ENCODE measurements at places on chromosomes 13 and 19.
A peak's percentile ranks its signal among the peaks of the same experiment; 100 is the strongest.

DNA sequence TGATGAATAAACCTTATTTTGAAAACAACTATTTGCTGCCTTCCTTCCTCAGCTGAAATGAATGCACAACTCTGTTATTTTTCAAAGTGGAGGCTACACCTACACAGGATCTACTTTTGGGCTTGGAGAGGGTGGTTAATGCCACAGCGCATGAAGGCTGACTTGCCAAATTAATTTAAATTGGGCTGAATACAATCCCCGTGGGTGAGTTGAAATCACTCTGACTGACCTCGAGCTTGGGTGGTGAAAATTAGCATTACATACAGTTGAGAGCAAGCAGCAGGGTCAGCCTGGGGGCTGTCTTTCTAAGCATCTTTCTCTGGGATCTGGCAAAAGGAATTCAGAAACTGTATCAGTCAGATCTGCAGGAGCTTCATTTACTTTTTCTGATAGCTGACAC, 38.5 kb downstream of the TPT1 start:
- DNase-seq = no peak

DNA sequence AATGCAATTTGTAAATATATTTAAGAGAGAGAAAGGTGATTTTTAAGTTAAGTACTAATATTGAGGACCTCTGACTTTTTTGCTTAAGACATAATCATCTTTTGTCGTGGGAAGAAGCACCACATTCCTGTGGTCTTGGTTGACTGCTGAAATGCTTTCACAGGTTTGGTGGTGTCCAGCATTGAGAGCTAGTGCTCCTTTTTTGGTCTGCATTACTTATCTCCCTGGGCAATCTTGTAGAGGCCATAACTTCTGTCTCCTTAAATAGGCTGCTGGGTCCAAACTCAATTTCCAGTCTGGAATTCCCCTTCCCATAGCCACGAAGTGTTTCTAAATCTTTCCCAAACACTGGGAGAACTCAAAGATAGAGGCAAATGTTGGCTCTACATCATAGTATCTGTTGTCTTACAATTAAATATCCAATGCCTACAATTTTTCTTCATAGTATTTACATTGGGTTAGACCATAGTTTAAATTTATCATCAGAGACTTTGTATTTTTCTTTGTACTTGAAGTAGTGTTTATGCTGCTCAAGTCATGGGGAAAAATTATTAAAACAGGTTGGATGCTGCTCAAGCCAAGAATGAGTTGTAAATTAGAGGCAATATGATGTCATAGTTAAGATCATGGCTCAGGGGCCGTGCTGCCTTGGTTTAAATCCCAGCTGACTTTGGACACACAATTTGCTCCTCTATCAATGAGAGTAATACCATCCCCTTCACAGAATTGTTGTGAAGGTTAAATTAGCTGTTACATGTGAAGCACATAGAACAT, 105.6 kb downstream of the POSTN start:
- no peak for DNase-seq

DNA sequence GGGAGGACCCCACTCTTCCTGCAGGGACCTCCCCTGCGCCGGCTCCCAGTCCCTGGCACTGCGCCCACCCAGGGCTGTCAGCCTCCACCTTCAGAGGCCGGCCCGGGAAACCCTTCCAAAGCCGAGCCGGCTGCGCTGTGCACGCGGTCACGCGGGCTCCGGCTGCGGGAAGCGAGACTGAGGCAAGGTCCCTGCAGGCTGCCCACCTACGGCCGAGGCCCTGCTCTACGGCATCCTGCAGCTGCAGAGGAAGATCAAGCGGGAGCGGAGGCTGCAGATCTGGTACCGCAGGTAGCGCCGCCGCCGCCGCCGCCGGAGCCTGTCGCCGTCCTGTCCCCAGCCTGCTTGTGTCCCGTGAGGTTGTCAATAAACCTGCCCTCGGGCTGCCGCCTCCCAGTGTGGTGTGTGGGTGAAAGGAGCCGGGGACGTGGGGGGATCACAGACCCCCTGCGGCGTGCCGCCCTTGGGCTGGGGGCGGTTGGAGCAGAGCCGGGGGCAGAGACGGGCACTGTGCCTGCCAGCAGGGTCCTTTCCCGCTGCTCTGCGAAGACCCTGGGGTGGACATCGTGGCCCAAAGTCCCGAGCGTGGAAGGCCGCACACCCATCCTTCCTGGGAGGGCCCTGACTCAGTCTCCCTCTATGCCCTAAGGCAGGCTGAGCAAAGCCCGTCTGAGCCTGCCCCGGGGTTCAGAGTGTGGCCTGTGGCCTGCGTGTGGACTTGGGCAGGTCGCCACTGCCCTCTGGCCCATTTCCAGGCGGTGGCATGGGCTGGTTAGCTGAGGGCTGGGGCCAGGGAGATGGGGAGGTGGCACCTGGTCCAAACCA, 5.9 kb downstream of the GAMT start:
- DNase-seq = no peak

DNA sequence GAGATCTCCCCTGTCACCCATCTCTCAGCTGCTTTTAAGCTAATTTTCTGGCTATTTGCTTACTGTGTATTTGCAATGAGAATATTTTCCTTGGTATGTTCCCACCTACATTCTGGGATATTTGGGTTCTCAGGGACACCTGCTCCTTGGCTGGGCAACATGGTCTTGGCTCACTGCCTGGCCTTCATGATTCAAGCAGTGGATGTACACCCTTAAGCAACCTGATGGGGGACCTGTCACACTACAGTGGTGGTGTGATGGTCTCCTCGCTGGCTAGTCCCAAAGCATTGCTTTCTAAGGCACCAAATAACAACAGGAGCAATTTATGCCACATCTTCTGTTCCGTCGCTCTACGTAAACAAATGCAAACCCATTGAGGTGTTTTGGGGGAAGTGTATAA, 35.3 kb upstream of the RFC3 start:
- no peak for DNase-seq

- DNase-seq = no peak
Measured at GRCh38 chr19:18587561-18587960, 1.0 kb upstream of the REX1BD start.

DNA sequence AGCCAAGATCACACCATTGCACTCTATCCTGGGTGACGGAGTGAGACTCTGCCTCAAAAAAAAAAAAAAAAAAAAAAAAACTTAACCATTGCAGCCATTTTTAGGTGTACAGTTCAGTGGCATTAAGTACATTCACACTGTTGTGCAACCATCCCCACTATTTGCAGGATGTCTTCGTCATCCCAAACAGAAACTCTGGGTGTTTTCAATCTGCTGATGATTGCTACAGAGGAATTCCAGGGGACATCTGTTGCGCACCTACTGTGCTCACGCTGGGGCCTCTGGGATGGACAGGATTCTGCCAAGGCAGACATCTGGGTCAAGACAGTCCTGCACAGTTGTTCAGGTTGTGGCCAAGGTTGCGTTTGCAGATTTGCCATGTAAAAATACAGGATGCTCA, 2.4 kb upstream of the APOC4 start:
- no peak for DNase-seq

DNA sequence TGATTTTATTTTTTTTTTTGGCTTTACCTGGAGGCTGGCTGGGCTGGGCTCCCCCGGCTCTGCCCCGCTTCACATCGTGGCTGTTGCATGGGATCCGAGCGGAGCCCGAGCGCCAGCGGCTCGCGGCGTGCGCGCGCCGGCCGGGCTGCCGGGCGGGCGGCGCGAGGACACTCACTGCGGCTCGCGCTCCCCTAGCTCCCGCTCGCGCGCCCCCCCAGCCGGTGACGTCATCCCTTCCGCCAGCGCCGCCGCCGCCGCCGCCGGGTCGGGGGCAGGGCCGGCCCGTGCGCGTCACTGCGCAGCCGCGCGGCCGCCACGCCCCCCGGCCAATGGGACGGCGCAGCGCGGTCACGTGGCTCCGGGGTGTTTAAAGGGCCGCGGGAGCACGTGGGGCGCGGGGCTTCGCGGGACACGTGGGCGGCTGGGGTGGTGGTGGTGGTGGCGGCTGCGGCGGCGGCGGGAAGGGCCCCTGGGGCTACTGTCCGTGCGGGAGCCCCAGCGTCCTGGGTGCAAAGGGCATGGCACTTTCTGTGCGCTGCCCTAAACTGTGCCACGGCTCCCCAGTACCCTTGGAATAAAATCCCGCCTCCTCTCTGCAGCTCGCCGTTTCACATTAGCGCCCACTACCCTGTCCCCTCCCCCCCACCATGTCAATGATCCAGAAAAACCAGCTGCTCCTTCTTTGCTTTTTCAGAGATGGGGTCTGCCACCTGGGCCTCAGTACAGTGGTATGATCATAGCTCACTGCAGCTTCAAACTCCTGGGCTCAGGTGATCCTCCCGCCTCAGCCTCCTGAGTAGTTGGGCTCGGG, at the start of gene PTPRS:
TSS of gene PTPRS (minus strand) at position 176 of the 811 bp plus-strand sequence. CDS start 54,672 bp downstream, outside the sequence.
- DNase-seq = peak; percentile 54

GRCh38 chr13:21777813-21778212, 106.9 kb downstream of the FGF9 start:
- no peak for DNase-seq

DNA sequence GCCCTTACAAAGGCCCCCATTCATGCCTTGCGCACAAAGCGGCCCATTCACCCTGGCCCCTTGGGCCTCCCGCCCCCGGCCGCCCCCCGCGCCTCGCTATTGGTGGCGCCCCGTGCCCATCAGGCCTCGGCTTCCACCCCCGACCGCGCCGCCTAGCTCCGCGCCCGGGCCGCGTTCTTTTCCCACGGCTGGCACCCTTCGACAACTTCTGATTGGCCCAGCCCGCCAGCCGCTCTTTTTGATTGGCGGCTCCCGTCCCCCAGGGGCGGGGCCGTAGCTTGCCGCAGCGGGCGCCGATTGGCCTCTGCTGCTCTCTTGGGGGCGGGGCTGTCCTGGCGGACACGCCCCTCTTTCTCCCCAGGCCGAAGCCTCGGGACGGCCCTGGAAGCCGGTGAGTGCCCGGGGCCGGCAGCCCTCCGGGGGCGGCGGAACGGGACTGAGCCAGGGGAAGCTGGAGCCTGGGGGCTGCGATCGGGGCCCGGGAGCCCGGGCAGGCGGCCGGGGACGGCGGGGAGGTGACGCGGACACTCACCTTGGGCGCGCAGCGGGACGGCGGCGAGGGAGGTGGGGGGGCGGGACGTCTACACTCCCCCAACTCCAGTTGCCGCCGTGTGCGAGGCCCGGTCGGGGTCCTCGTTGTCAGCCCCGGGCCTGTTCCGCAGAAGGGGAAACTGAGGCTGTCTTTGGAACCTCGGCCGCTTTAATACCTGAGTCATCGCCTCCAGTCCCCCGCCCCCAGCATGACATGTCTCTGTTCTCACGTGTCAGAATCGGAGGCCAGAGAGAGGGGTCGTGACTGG, at the start of gene MYH14:
TSS of gene MYH14 (plus strand) at position 342 of the 800 bp plus-strand sequence. CDS start 6,744 bp downstream, outside the sequence.
- DNase-seq = peak; percentile 93

GRCh38 chr19:571566-571974, 826 bp upstream of the BSG start:
- DNase-seq = peak; percentile 74

DNA sequence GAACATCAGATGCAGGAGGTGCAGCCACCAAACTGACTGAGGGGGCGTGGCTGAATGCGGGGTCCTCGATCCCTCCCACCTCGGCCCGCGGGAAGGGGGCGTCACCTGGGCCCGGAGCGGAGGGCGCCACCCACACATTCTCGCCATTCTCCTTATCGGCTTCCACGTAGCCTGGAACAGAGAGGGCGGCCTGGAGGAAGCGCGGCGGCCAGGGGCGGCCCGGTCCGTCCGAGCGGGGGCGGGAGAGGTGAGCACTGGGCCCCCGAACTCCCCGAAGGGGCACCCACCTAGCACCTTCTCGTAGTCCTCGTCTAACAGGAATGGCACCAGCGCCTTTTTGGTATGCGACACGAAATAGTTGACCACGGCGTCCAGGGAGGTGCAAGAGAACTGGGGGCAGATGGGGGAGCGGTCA, 11.8 kb downstream of the STAP2 start:
- DNase-seq = no peak

DNA sequence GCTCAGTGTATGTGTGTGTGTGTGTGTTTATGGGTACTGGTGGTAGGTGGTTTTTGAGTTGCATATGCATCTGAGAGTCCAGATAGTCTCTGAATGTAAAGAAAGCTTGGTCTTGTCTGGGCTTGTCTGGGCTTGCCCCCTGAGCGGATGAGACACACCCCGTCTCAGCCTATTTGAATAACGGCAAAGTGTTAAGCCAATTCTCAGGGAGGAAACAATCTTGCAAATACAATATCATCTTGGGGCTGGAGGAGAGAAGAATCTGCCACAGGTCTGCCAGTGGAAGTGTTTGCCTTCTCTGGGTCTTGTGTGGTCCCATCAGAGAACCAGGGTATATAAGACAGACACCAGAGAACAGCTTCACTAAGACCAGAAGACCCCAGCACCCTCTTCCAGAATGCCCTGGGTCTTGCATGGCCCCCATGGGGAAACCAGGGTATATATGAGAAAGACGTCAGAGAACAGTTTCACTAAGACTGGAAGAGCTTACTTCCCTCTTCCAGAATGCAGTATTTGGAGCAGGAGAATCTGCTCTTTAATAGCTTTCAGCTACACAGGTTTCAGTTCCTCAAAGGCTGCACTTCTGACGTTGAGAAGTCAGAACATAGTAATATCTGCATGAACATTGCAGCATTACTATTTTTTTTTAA, 13.3 kb downstream of the CD70 start:
- DNase-seq = no peak

DNA sequence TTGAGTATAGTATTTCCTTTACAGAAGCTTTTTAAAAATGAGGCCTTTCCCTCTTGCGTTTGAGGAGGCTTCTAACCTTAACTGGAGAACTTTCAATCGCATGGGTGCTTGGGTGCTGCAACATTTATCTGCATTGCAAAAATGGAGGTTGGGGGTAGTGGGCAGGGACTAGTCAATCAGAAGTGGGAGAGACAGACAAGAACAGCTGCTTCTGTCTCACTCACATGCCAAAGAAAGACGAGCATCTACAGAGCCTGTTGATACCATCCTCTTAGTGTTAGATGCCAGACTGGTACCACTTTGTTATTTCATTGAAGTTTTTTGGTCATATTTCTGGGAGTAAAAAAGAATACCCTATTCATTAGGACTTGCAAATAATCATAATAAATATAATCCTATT, 1292.2 kb downstream of the UQCRFS1 start:
- no peak for DNase-seq

- DNase-seq = no peak
Measured at GRCh38 chr13:44351505-44351854, 22.1 kb upstream of the SERP2 start.

DNA sequence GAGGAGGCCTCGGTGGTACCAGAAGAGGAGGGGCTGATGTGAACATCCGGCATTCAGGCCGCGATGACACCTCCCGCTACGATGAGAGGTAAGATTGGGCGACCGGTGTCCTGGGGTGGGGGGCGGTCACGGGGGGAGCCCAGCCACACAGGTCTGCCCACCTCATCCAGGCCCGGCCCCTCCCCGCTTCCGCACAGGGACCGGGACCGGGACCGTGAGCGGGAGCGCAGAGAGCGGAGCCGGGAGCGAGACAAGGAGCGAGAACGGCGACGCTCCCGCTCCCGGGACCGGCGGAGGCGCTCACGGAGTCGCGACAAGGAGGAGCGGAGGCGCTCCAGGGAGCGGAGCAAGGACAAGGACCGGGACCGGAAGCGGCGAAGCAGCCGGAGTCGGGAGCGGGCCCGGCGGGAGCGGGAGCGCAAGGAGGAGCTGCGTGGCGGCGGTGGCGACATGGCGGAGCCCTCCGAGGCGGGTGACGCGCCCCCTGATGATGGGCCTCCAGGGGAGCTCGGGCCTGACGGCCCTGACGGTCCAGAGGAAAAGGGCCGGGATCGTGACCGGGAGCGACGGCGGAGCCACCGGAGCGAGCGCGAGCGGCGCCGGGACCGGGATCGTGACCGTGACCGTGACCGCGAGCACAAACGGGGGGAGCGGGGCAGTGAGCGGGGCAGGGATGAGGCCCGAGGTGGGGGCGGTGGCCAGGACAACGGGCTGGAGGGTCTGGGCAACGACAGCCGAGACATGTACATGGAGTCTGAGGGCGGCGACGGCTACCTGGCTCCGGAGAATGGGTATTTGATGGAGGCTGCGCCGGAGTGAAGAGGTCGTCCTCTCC, 6.3 kb upstream of the LIN7B start:
- no peak for DNase-seq

- DNase-seq = no peak
Measured at GRCh38 chr13:112464720-112465119, 88.6 kb downstream of the SPACA7 start.

Measured in large intestine (tissue), 12 donors.